Erythroblast (primary cell): ENCODE measurements at places on chromosomes 2 and 18.

DNA sequence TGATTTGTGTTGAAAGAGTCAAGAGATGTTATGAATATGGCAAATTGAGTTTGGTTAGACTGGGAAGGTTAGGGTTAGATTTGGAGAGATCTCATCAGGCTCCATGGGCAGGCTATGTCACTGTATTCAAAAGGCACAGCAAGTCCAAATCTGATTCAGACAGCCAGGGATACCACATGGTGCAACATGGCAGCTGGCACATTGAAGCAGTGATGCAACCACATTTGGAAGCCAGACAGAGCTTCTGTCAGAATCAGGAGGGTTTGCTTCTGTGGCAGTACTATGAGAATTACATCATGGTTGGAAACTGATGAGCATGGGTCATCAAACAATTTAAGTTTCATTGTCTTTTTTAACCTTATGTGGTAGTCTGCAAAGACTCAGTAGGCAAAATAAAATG is 772.2 kb downstream of the SUCLG1 start:
- no peak for DNase-seq

- DNase-seq: no peak
Observed at GRCh38 chr2:56687169-56687568, 503.4 kb downstream of the CCDC85A start.

- no peak for DNase-seq
Observed at GRCh38 chr2:30412684-30413570, 34.1 kb upstream of the LCLAT1 start.

GRCh38 chr2:176677746-176678265 is 408.6 kb downstream of the MTX2 start:
- no peak for DNase-seq

DNA sequence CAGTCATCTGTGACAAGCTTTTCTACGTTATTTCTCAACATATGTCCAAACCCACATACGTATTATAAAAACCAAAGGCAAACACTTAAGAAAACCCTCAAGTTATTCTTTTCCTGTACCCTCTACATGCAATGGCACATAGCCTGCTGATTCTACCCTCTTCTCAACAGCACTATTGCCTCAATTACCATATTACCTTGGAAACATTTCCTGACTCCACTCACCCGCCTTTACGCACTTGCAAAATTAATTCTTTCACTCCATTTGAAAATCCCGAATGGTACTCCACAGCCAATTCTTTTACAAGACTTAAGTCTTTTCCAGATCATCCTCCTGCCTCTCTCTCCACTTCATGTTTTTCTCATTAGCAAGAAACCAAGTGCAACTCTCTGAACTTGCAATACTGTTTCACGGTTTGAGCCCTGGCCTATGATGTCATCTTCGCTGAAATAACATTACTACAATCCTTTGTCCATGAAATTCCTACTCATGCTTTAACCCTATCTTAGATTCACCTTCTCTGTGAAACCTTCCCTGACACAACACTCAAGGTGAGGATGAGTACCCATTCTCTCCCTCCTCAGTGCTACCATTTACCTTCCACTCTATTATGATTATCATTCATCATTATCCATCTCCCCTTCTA is 29.0 kb downstream of the SESTD1 start:
- DNase-seq: no peak

DNA sequence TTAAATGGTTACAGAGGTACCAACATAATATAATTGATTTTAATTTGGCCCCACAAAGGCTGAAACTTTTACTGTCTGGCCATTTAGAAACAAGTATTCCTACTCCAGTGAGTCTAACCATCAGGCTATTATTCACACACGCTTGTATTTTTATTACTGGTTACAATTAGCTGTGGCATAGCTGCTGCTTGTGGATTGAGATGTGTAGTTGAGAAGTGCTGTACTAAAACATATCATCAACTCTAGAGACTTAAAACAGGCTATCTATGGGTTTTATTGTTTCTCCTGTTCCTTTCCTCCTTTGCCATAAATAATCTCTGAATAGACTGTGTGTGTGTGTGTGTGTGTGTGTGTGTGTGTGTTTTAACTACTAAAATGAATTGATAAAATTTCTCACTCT is 530.2 kb downstream of the CCDC85A start:
- no peak for DNase-seq

DNA sequence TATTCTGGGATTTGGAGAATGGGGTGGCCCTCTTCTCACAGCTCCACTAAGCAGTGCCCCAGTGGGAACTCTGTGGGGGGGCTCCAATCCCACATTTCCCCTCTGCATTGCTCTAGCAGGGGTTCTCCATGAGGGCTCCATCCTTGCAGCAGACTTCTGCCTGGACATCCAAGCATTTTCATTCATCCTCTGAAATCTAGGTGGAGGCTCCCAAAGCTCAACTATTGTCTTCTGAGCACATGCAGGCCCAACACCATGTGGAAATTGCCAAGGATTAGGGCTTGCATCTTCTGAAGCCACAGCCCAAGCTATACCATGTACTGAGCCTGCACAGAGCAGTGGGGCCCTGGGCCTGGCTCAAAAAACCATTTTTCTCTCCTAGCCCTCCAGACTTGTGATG is 162.4 kb upstream of the CWC22 start:
- DNase-seq: no peak

DNA sequence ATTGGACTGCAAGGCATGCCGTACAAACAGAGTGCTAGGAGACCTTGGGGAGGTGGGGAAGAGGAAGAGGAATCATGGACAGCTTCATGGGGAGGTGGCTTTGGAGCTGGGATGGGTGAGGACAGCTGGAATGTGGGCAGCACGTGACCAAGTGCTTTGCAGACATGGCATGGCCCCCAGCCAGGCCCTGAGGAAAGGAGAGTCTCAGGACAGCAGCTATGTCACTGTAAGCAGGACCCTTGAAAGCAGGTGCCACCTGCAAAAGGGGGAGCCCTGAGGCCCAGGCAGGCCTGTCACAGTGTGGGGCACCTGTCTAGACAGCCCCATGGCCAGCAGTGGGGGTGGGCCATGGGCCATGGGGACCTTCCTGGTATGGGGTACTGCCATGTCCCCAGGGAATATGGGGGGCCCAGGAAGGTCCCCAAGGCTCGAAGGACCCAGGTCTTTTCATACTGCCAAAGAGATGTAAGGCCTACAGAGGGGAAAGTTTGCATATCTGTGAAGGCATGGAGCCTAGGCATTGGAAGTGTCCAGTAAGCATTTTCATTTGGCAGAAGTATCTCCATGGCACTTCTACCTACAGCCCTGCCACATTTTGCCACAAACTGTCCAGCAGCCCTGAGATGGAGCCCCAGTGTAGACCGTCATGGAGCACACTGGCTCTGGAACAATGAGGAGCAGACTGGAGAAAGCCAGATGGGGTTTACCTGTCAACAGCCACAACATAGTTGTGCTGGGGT is 9.9 kb downstream of the PAX8 start:
- DNase-seq: no peak

DNA sequence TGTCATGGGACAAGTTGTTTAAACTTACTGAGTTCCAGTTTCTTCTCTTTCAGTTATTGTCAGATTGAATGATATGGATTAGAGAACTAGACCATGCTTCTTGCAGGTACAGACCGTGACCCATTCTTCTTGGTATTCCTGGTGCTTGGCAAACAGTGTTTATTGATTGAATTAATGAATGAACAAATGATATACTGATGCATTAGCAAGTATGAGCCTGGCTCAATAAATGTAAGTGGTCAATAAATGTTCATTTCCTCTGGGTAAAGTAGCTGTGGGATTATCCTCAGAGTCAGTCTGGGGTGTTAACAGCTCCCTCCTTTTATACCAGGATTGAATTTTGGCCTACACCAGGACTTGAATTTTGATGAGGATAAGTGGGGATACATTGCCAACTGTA is 160.2 kb downstream of the ZEB2 start:
- no peak for DNase-seq

DNA sequence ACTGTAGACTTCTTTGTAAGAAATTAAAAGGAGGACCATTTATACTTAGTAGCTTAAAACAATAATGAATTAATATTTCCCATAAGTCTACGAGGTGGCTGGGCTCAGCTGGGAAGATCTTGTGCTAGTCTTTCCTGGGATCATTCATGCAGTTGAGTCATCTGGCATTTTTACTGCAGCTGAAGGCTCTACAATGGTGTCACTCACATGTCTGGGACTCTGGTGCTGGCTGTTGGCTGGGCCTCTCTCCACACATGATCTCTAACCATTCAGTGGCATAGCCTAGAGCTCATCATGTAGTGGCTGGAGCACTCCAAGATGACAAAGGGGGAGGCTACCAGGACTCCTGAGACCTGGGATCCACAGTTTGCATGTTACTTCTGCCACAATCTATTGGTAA is 35.5 kb downstream of the CLASP1 start:
- no peak for DNase-seq

DNA sequence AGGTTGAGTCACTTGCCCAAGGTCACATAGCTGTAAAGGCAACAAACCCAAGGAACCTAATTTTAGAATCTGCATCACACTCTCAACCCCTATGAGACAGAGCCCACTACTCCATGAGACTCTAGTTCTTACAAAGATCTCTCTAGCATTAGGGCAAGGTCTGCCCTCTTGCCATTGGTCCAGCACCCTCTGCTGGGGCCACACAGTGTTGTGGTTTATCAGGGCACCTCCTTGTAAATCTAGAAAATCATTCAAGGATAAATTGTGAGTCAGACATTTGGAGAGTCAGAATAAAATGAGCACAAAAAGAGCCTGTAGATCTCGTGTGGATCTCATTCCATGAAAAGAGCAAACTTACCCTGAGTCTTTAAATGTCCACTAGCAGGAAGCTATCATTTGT is 91.2 kb downstream of the SLC8A1 start:
- DNase-seq: no peak

GRCh38 chr2:66559672-66560071 is 124.7 kb downstream of the MEIS1 start:
- DNase-seq: no peak

- no peak for DNase-seq
Observed at GRCh38 chr2:21763501-21763900, 639.7 kb downstream of the TDRD15 start.

DNA sequence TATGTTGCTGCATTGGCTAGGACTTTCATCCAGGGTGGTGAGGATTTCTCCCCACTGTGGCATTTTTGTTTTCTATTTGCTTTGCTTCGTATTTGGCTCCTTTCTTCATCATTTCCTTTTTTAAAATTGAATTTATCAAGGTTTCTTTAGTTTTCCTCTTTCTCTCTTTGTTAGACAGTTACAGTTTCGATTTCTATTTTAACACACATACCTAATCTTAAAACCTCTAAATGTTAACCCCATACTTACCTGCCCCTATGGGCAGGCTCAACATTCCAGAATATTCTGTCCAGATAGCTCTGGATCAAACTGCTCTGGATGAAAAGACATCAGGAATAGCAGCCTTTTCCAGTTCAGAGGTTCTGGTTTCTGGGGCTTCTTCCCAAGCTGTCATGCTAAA is 49.2 kb downstream of the DIPK1C start:
- DNase-seq: no peak

DNA sequence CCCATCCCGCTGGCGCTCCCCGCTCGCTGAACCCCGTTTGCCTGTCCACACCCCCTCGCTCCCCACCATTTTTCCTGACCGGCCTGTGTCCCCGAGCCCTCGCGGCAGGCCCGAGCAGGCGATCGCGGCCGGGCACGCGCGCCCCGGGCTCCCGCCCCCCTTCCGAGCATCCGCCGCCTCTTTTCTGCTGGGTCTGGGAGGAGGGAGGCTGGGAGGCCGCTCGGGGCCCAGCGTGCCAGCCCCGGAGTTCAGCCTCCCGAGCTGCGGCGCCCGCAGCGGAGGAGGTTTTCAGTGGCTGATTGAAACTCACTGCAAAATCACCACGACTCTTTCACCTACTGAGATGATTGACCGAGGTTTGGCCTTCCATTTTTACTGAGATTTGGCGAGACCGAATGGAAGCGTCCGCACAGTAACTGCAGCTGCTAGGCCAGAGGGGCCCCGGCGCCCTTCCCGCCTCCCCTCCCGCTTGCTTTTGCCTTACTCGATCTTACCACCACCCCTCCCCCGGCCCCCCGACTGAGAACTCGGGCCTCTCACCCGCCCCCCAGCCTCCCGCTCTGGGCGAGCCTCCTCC is 4.8 kb downstream of the SOX11 start:
- no peak for DNase-seq

DNA sequence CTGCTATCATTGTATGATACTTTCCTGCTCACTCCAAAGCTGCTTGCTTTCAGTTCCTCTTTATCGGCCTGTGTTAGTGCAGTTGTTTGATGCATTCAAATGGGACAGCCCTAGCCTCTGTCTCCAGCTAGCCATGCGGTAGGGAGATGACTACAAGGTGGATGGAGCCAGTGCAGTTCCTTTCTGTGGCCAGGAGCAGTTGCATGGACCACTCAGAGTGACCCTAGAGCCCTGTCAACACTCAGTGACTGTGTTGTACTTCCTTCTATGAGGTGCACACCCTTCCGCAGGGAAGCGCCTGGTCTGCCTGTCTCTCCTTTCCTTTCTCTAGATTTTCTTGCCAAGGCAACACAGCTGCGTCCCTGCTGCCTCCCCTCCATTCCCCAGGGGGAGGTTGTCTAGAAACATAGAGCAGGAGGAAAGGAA is 33.8 kb downstream of the KCNS3 start:
- no peak for DNase-seq

DNA sequence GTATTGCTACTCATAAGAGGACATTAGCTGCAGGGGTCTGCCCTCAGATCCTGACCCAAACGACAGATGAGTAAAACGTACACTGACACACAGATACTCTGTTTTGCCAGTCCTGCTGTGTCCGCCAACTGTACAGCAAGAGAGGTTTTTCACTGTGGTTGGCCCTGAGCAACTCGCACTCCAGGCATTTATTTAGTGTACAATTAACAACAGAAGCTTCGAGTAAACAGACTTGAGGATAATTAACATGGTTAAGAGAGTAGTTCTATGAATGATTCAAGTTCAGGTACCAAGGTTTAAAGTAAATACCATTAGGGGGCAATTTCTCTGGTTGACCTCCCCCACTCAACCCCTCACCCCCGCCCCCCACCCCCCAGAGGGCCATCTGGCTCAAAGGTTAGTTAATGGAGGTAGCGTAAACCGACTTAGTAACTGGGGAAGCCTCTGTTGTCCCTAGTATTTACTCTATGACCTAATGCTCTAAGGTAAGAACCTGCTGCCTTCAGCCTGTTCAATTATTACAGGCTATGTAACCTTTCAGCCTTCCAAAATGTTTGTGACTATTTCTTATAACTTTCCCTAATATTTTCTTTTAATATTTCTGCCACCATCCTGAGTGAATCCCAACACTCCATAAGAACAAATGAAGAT is 103.9 kb upstream of the XIRP2 start:
- no peak for DNase-seq
